ENCODE measurements at places on chromosomes 12 and 14.

GRCh38 chr12:54156578-54156977, 32.2 kb downstream of the SMUG1 start:
- H3K27me3 ChIP-seq = no peaks in the 10 kb centered on the region
- H3K27ac ChIP-seq = no peak overlapping the region
- no peaks in the 10 kb centered on the region for H3K36me3 ChIP-seq
- peaks cover 27% of the 10 kb centered on the region for H3K4me1 ChIP-seq
- H3K4me3 ChIP-seq = no peak overlapping the region
- no peak for DNase-seq

GRCh38 chr12:106021516-106021915, 117.2 kb downstream of the NUAK1 start:
- no peak for DNase-seq
- no peaks in the 10 kb centered on the region for H3K36me3 ChIP-seq
- H3K27me3 ChIP-seq = peaks cover 3% of the 10 kb centered on the region
- no peaks in the 10 kb centered on the region for H3K4me1 ChIP-seq
- no peak overlapping the region for H3K4me3 ChIP-seq
- H3K27ac ChIP-seq = no peak overlapping the region

GRCh38 chr12:2171672-2172426, 119.1 kb downstream of the CACNA1C start:
- H3K4me3 ChIP-seq = no peak overlapping the region
- H3K27me3 ChIP-seq = peaks cover 3% of the 10 kb centered on the region
- no peak for DNase-seq
- no peaks in the 10 kb centered on the region for H3K36me3 ChIP-seq
- no peak overlapping the region for H3K27ac ChIP-seq

DNA sequence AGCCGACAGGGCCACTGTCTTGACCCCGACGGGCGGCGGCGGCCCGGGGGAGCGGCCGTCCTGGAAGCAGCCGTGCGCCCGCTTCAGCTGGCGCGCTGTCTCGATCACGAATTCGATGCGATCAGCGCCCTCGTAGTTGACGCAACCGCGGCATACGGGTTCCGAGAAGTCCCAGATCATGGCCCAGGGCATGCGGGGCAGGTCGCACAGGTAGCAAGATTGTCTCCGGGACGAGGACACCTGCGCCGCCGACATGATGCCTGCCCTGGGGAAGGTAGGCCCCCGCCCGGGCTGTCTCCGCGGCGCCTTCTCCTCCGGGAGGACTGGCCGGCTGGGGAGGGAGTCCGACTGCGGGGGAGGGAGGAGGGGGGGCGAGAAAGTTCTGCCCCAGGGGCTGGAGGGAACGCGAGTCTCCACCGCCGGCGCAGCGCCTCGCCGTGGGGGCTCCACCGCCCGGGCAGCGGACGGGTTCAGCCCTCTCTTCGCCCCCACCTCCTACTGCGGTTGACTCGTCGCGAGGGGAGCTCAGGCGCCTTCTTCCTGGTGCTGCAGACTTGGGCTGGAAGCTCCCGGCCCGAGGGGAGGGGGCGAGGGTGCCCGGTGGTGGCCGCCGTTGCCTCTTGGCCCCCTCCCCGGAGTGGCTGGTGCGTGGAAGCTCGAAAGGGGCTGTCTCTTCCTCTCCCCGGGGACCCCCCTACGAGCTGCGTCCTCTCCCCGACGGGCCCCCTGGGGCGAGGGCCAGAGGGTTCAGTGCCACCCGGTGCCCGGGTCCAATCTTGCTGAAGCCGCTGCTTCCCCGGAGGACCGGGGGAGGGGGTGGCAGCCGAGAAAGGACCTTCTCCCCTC, 747 bp downstream of the IRF2BPL start:
- H3K36me3 ChIP-seq = 0 out of 2 replicates have a peak, but pooled peaks cover 10% of the 10 kb centered on the region
- peak overlapping the region; percentile 66 for H3K4me3 ChIP-seq
- peaks cover 36% of the 10 kb centered on the region for H3K4me1 ChIP-seq
- peak overlapping the region; percentile 67 for H3K27ac ChIP-seq

GRCh38 chr12:55789171-55789570, 28.4 kb downstream of the SARNP start:
- H3K36me3 ChIP-seq = peaks cover 62% of the 10 kb centered on the region
- no peak for DNase-seq
- H3K27ac ChIP-seq = no peak overlapping the region
- H3K4me3 ChIP-seq = no peak overlapping the region
- no peaks in the 10 kb centered on the region for H3K27me3 ChIP-seq
- H3K4me1 ChIP-seq = no peaks in the 10 kb centered on the region
